Left kidney (tissue), 8 donors: ENCODE measurements at places on chromosomes 7 and 10.

- DNase-seq: no peak
These were observed 332.8 kb downstream of the PLXNA4 start for GRCh38 chr7:132243463-132243862.

DNA sequence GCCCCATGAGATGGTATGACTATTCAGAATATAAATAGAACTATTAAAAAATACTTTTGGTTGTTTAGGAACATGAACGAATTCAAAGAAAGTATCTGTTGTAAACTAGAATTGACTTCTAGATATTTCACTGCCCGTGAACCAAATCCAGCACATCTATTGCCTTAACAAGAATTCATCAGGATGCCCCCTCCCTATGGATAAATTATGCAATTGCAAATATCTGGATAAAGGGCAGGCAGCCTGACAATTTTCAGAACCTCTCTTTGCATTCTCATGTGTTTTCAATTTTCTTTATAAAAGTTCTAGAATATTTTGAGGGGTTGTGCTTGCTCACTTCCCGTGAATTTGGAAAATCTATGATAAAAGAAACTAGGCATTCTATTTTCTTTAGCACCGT lies 822.1 kb upstream of the SORCS1 start:
- no peak for DNase-seq

GRCh38 chr7:148909568-148909967 lies 25.5 kb upstream of the EZH2 start:
- no peak for DNase-seq

DNA sequence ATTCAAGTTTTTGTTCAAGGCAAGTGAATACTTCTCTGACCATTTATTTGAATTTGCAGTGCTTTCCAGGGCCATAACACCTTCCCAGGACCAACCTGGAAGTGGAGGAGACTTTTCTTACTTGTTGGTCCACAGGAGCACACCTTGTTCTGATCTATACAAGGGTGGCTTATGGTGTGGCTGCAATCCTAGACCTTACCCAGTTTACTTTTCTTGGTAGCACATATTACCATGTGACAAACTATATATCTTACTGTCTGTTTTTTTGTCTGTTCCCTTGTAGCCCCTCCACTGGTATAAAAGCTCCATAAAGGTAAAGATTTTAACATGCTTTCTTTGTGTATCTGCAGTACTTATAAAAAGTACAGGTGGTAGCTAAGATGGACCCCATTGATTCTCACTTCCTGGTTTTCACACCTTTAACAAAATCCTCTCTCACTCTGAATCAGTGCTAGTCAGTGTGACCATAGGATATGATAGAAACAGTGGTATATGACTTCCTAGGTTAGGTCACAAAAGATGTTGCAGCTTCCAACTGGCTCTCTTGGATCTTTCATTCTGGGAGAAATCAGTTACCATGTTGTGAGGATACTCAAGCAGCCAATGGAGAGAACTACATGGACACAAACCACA lies 5.6 kb upstream of the ASB4 start:
- no peak for DNase-seq

DNA sequence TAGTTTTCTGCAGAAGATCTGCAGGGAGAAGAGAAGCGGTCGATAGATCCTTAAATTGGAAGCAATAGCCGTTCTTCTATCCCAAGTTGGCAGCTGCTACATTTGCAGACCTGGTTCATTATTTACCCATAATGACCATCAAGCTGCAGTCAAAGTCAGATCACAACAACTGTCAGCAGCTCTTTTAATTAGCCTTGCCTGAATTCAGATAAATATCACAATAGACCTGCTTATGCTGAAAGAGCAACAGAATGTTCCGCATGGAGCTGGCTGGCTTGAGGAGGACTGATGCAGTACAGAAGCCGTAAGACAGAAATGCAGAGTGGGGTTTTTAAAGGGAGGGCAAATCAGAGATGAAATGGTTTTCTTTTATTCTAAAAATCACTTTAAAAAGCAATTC lies 109.4 kb downstream of the HIBADH start:
- no peak for DNase-seq

DNA sequence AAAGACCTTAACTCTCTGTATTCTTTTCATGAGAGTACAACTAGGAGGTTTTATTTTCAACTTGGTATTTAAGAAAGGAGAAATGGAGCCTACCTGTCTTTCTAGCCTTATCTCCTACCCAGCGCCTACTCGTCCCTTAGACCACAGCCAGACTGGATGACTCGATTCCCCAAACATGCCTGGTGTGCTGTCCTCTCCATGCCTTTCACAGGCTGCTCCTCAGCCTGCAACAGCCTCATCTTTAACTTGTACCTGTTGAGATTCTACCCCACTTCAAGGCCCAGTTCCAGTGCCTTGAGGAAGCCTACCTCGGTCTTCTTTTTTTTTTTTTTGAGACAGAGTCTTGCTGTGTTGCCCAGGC lies 29.4 kb downstream of the CPA1 start:
- DNase-seq: no peak

DNA sequence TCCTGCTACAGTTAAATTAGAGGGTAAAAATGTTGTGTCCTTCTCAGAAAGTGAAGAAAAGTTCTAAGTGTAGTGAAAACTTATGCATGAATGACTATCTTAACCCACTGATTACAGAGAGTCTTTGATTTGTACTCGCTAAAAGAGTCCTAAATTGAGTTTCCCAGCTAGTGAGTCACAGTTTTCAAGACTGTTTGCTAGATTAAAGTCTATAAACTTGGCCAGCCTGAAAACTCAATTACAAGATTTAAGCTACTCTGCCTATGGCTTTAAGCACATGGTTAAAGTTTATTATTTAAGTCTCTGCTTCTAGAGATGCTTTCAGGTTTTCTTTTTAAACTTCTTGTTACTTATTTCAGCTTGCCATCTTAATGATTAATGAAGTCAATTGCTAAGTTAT lies 44.4 kb downstream of the MRPS24 start:
- DNase-seq: no peak

- no peak for DNase-seq
These were observed 301.4 kb downstream of the AHR start for GRCh38 chr7:17599733-17600339.

DNA sequence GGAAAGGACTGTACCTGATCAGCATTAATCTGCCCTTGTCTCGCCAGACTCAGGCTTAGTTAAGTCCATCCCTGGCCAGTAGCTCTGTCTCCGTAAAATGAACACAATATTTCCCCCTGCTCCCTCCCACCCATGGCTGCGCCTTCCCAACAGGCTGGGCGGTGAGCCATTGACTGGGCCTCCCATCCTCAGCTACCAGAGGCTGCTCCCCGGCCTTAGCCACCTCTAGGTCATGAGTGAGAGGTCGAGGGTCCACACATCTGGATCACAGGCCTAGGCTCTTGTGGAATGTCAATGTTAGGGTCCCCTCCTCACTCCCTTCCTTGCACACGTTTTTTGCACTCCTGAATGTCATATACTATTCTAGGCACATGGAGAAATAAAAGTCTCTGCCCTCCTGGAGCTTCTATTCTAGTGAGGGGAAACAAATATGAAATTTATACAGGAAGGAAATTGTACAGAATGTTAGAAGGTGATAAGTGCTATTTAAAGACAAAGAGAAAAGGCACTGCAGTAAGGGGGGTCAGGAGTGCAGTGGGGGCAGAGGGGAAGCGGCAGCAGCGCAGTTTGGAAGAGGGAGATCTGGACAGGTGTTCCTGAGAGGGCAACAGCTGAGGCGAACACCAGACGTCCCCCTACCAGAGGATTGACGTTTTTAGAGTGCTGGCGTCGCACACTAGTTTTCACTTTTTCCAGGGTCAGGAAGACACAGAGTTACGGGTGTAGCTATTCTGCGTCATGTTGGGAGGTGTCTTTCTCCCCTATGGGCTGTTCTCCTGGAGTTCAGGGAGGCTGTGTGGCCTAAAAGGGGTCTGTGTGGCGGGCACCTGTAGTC lies 17.2 kb upstream of the EIF5AL1 start:
- DNase-seq: no peak

- peak; percentile 47 for DNase-seq
These were observed 50.5 kb downstream of the PRF1 start for GRCh38 chr10:70551971-70552422.

- no peak for DNase-seq
These were observed 365.6 kb downstream of the ANKRD7 start for GRCh38 chr7:118590107-118590506.

DNA sequence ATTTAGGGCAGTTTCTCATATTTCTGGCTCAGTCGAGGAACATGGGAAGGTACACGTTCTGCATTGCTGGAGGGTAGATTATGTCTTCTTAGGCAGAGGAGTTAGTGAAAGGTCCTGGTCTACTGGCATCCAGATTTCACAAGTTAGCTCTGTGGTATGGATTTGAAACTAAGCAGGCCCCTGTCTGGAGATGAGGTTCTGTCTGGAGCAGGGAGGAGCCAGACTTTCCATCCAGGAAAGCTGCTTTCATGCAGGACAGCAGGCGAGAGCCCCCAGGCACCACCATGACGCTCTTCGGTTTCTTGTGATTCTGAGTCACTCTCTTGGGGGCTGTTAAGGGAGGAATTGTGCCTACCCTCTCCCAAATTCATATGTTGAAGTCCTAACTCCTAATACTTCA lies 184.3 kb downstream of the KIAA1217 start:
- no peak for DNase-seq

- peak; percentile 74 for DNase-seq
These were observed at the start of gene SSC4D for GRCh38 chr7:76409537-76409936. TSS of gene SSC4D (minus strand) at chr7:76409697. CDS start at chr7:76404439, 5,258 bp downstream.

GRCh38 chr10:14751921-14752320 lies 22.8 kb downstream of the FAM107B start:
- no peak for DNase-seq

GRCh38 chr7:149261316-149261828 lies 624 bp upstream of the ZNF783 start:
- no peak for DNase-seq

- no peak for DNase-seq
These were observed 19.4 kb downstream of the SHTN1 start for GRCh38 chr10:116985611-116986010.

DNA sequence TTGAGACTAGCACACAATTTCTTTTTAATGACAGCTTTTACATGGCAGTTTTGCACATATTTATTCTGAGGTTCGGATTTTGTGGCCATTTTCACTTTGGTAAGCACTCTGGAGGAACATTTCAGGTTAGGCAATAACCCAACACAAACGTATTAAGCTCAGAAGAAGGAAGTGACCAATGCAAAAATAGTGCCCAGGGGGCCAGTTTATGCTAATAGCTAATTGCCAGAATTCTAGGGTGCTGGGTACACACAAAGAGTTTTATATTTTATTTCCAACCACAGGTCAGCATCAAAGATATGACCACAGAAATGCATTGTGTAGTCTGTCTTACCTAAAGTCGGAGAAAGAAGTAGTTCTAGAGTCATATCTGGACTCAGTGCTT lies 8.4 kb upstream of the AGR2 start:
- DNase-seq: no peak

DNA sequence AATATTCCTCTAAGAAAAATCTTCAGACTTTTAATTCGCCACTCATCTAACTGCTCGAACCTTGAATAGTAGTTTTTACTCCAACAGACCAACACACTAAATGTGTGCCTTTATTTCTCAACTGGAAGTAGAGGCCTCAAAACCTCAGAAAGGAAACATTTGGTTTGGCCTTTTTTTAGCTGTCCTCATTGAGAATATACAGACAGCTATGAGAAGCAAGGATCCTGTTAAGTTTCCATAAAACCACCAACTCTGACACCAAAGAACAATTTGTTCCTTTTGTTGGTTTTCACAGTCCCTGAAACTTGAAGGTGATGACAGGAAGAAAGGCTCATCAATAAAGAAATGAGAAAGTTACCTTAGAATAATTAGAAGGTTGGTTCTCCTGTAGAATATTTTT lies 199.2 kb upstream of the MEOX2 start:
- no peak for DNase-seq

GRCh38 chr10:43121444-43121843 lies 16.8 kb upstream of the CSGALNACT2 start:
- DNase-seq: no peak

- DNase-seq: no peak
These were observed 10.5 kb downstream of the POLR1F start for GRCh38 chr7:19698331-19698730.

DNA sequence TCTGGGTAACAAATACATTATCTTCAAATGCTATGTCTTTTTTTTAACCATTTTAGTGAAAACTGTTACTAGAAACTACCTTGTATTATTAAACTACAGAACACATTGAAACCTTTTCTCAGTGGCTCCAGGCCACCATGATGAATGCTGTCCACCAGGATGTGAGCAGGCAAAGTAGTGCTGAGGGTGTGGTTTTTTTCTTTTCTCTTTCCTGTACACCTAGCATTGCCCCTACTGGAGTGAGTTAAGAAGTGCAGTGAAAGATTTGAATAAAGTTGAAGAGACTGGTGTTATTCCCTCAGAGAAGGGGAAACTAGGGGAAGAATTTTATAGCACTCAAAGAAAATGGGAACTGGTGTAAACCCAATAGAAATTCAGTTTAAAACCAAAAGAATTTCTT lies 120.0 kb upstream of the SAMD8 start:
- no peak for DNase-seq

DNA sequence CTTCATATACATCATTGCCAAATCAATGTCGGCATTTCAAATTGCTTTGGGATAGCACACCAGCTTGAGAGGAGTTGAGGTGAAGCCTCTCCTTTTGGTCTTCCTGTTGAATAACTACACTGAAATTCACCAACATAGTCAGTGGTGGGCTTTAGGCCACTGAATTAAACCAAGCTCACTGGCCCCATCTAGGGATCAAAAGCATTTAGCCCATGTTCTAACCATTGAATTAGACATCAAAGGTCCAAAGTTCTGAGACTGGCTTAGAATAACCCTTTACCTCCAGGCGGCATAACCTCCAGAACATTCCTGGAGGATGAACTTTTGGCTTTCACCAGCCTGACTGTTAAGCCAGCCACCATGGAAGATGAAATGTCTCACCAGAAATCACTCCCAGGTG lies 54.6 kb downstream of the BPGM start:
- no peak for DNase-seq

- no peak for DNase-seq
These were observed 22.8 kb upstream of the OSBPL3 start for GRCh38 chr7:25002786-25003185.

- no peak for DNase-seq
These were observed 365.7 kb upstream of the SEMA3C start for GRCh38 chr7:81284576-81284975.

DNA sequence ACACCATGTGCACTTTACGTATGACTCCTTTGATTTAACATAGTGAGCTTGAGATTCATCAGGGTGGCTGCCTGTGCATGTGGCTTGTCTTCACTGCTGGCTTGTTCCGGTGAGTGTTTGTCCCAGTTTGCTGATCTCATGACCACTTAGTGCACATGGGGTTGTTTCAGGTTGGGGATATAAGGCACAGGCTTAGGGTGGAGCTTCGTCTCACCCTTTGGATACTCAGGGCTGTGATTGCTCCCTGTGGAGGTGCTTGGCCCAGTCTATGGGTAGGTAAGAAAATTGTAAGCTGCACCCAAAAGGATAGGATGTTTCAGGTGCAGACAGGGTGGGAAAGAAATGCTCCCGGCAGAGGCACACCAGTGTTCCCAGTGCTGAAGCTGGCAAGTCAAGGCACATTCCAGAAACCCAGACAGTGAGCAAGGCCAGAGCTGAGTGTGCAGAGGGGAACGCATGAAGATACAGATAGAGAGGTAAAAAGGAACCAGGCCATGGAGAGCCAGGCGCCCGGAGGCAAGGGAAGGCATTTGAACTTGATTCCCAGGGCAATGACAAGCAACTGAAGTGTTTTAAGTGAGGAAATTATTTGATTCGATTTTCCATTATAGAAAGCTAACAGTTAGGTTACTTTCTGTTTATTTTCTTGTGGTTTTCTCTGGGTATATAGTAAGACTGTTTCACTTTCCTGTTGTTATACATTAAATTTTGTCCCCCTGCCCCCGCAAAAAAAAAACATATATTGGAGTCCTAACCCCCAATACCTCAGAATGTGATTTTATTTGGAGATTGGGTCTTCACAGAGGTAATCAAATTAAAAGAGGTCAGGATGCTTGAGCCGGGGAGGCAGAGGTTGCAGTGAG lies 289.8 kb upstream of the KLF6 start:
- DNase-seq: no peak
